ENCODE measurements at places on chromosomes 7 and 10. TPM values are rescaled to one million over a fixed set of nuclear protein-coding genes. Genes with fewer than 3 reads are reported as not detected.

Gene IDI1
- 114 TPM for total RNA-seq

GRCh38 chr10:113463777-113464176 is 89.1 kb upstream of the HABP2 start:
- DNase-seq, result peak; percentile 55

DNA sequence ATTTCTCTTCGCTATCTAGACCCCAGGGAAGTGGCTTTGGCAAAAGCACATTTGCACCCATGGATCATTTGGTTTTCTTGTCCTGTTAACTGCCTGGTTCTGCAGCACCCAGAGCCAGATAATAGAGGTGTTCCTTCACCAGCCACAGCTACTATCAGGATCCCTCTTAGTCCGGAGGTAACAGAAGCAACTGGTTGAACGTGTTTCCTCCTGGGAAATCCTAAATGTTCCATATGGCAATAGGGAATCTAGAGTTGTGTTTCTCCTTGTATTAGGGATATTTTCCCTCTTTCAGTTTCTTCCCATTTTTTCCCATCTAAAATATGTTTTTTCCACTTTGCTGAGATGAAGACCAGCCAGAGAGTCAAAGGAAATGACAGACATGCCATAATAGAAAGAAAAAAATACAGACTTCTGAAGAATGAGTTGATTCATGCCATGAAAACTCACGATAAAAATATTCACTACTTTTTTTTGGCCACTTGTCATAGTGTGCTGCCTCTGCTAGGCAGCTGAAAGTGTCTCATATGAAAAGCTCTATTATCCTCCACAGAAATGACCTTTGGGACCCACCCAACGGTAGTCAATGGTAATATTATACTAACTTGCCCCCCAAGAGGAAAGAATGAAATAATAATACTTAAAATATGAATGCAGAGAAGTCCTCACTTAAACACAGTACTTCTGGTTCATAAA is 472.8 kb downstream of the KCNMA1 start:
- no peak for DNase-seq

DNA sequence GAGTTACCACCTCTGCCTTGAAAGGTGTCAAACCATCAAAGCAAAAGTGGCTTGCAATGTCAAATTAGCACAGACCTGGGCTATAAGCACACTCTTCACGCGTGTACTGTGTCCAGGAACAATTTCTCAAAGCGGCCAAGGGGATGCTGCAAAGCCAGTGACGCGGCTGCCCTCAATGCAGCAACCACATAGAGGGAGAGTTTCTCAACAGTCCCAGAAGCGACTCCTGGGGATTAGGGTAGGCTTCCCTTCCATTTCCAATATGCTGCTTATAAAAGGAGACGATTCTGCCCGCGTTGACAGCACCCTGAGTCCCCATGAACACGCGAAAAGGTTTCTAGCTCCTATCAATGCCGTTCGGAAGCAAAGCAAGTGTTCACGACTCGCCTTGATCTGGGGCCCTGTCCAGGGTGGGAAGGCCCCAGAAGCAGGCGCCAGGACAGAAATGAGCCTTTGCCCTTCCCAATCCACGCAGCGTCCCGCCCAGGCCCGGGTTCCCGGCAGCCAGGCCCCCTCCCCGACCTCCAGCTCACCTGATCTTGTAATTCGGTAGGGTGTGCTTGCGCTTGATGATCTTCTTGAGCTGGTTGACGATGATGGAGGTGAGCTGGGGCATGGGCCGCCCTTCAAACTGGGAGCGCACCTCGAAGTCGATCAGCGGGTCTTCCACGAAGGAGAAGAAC is 1.3 kb downstream of the PDZD8 start:
- DNase-seq, result peak; percentile 74

GRCh38 chr10:91683975-91684374 is 51.1 kb upstream of the PPP1R3C start:
- DNase-seq, result peak; percentile 43

Gene DDC
- not detected for total RNA-seq

Gene MYL10
- not detected for total RNA-seq

Gene GPC2
- total RNA-seq, result 0.43 TPM

Measured in fibroblast of villous mesenchyme (primary cell).